ENCODE measurements at places on chromosomes 2 and 18.

DNA sequence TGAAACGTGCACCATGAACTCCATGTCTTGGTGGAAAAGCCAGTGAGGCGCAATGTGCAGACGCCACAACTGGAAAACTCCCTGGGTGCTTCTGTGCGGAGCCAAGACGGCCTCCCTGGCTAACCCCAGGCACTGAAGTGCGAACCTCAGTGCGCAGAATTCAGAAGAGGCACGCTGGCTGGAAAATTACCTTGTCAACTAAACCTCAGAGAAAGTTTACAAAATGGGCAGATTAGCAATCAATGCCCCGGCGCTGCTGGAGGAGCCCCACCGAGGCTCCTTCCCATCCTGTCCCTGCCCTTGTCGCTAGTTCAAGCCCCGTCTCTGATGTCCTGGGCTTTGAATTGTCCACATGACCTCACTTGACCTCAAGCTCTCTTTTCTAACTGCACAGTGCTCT is 22.2 kb downstream of the SNORC start:
- DNase-seq: no peak

DNA sequence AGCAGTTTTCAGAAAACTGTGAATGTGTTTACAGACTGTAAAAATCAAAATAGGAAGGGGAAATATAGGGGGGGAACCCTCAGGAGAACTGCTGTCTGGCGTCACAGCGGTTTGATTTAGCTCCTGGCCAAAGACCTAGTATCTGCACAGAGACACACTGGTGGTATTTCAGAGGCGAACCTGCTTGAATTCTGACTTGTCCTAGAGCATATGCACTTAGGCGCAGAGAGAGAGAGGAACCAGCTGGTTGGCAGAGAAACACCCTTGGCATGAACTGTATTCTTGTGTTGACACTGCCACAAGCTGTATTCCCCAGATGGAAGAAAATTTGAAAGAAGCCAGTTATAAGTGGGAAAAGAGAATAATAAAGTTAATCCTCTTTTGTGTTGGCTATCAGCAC is 506.5 kb upstream of the NRP2 start:
- no peak for DNase-seq

DNA sequence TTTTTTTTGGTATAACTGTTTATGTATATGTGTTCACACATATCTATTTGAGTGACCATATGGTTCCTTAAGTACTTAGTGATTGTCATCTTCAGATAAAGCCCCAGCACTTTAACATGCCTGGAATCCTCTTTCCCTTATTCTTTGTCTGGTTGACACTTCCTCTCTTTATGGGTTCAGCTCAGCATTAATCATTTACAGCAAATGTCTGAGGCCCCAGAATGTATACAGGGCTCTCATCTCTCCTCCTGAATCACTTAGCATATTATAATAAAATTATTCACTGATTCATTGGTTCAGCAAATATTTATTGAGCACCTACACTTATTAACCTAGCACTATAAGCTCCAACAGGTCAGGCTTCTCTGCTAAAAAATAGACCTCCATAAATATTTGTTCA is 43.5 kb upstream of the CD28 start:
- DNase-seq: no peak

- no peak for DNase-seq
Measured at GRCh38 chr18:79530821-79531220, 135.1 kb downstream of the NFATC1 start.

GRCh38 chr2:20970068-20970467 is 73.8 kb downstream of the APOB start:
- DNase-seq: no peak

DNA sequence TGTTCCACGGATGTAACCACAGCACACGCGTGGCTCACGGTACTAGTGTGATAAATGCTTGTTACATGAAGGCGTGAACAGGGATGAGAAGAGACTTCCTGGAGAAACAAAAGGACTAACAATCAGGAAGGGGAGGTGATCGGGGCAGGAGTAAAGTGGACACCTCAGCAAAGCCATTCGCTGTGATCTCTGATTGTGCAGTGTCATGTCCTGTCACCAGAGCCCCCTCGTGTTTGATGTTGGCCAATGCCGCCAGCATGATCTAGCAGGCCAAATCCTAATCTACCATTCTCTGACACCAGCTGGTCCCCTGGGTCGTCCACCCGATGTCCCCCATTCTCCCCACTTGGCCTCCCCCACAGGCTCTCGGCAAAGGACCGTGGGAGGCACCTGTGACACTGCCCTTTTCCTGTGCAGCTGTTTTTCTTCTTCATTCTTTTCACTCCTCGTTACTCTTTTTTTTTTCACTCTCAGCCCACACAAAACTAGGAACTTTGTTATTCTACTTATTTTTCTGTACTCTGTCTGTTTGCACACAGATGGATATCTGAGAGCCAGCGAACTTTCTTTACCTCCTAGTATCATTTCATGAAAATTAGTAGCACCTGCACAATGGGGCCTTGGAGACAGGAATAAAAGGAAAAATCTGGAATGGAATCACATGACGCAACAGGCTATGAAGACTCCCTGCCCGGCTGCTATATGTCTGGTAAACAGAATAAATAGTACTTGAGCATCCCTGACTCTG is 146.8 kb downstream of the TGIF1 start:
- no peak for DNase-seq

DNA sequence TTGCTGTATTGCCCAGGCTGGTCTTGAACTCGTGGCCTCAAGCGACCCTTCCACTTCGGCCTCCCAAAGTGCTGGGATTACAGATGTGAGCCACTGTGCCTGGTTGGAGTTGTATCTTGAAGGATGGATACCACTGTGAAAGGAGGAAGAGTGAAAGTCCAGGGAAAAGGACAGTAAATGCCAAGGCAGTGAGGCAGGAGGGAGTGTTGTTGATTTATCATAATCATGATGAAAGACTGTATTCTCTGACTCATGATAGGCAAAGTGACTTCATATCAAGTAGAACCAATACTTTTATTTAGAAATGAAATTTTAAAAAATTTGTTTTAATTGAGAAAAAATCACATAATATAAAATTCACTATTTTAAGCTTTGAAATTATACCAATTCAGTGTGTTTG is 162.3 kb downstream of the ARHGAP28 start:
- no peak for DNase-seq

Measured in stimulated activated CD8-positive, alpha-beta memory T cell treated with anti-CD3 and anti-CD28 coated beads, Interleukin-2, amount 100 ng/mL, for 48 hours (primary cell).